Activated B cell treated with CpG ODN at 0.5 μM for 24 hours (primary cell): ENCODE measurements at places on chromosomes 11 and 22. TPM values are rescaled to one million over a fixed set of nuclear protein-coding genes. Genes with fewer than 3 reads are reported as not detected.

DNA sequence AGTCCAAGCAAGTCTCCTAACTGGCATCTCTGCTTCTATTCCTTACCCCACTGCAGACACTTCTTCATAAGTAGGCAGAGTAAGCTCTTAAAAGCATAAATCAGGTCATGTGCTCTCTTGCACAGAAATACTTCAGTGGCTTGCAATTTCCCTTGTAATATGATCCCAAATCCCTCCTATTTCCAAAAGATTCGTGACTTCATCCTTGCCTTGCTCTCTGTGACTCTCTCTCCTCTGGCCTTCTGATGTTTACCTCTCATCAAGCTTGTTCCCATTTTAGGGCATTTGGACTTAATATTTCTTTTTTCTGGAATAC lies 37.4 kb upstream of the NCR3LG1 start:
- H3K4me1 ChIP-seq, result no peaks in the 10 kb centered on the region
- peaks cover 7% of the 10 kb centered on the region for H3K36me3 ChIP-seq
- H3K27me3 ChIP-seq, result no peaks in the 10 kb centered on the region
- H3K4me3 ChIP-seq, result no peak overlapping the region
- H3K27ac ChIP-seq, result no peak overlapping the region

GRCh38 chr11:61980783-61981541 lies 13.5 kb upstream of the FTH1 start:
- no peak for DNase-seq
- peaks cover 5% of the 10 kb centered on the region for H3K4me1 ChIP-seq
- no peak overlapping the region for H3K27ac ChIP-seq
- no peaks in the 10 kb centered on the region for H3K27me3 ChIP-seq

BTG4 gene
- not detected in 2 replicates for total RNA-seq

- DNase-seq, result no peak
- H3K36me3 ChIP-seq, result no peaks in the 10 kb centered on the region
- H3K4me1 ChIP-seq, result no peaks in the 10 kb centered on the region
- H3K27ac ChIP-seq, result no peak overlapping the region
Observed at GRCh38 chr11:110481523-110481922, 51.8 kb downstream of the FDX1 start.

DNA sequence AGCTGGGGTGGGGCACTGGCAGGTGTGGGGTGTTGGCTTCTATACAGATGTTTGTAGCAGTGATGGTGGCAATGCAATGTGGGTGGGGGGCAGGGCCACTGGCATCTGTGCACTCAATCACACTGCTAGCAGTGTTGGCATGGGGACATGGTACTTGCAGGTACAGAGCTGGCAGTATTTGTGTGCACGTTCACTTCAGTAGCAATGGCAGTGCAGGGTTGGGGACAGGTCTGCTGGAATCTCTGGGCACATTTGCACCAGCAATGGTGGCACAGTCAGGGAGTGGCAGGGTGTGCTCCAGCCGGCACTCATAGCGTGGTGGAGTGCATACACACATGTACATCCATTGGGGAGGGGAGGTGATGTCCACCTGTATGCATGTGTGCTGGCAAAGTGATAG lies 775.2 kb downstream of the CNTN5 start:
- no peaks in the 10 kb centered on the region for H3K36me3 ChIP-seq
- H3K27me3 ChIP-seq, result no peaks in the 10 kb centered on the region
- DNase-seq, result no peak
- H3K27ac ChIP-seq, result no peak overlapping the region
- H3K4me1 ChIP-seq, result no peaks in the 10 kb centered on the region
